IMR-90 (cell line): ENCODE measurements at places on chromosomes 3 and 15.

GRCh38 chr3:10815487-10815886, 541 bp upstream of the SLC6A11 start:
- no peak for DNase-seq

DNA sequence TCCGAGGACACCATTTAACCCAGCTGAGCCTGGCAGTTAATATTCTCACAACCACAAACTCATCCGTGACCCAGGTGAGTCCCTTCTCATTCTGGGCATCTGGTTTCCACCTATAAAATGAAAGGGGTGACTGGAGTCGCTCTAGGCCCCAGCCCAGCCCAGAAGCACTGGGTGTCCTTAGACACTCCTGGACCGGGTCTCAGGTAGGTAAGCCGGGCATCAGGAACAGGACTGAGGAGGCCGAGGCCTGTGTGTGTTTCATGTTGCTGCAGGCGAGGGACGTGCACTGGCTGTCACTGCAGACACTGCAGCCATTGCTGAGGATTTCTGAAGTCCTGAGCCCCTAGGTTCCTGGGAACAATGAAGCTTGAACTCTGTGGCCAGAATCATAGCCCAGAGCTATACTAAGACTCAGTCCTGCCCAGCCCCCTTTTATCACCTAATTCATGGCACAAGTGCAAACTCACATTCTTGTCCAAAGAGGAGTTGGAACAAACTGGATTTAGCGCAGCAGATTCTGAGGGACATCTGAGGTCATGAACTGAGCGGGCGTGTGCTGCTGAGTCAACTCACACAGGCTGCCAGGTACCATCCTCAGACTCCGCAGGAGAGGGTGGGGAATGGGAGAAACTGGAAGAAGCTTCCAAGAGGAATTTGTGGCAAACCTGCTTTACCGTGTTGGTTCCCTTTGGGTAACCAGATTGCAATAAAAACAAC, 184.9 kb downstream of the FAM43A start:
- peak; percentile 31 for DNase-seq

DNA sequence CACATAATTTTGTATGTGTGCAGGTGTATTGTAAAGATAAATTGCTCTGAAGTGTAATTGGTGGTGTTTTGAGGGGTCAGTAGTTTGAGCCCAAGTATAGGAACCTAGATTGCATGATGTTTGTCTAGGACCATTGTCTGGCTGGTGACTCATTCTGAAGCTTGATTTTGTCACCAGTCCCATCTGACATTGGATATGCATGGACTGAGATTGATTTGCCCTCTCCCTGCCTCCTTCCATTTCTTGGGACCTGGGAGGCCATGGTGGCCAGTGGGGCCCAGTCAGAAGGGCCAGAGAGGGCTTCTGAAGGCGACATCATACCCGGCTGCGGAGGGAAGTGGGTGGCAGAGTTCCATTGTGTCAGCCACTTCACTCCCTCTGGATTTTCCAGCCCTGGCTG, 62.3 kb downstream of the PDIA5 start:
- DNase-seq, result no peak

DNA sequence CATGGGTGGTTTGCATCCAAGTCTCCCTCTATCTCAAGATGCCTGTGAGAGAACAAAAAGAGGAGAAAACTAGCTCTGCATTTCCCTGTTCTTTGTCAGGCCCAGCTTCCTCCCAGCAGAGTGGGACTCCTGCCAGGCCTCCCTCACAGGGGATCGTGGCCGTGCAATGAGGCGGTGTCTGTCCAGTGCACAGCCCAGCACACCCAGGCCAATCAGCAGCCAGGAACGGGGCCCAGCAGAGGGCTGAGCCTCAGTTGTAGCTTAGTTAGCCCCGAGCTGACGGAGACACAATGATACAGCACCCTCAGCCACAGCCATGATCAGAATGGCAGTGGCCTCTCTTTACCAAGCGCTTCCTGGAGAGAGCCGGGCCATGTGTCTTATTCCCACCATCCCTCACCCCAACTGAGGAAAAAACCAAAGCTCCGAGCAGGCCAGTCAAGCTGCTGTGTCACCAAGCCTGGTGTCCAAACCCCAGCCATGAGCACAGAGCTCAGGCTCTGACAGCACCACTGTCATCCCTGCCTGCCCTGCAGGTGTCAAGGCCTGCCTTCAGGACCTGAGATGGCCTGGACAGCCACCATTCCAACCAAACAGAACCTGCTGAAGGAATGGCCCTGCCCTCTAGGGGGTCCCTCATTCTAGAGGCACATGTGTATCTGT, 71.1 kb downstream of the DNAJB8 start:
- peak; percentile 43 for DNase-seq

DNA sequence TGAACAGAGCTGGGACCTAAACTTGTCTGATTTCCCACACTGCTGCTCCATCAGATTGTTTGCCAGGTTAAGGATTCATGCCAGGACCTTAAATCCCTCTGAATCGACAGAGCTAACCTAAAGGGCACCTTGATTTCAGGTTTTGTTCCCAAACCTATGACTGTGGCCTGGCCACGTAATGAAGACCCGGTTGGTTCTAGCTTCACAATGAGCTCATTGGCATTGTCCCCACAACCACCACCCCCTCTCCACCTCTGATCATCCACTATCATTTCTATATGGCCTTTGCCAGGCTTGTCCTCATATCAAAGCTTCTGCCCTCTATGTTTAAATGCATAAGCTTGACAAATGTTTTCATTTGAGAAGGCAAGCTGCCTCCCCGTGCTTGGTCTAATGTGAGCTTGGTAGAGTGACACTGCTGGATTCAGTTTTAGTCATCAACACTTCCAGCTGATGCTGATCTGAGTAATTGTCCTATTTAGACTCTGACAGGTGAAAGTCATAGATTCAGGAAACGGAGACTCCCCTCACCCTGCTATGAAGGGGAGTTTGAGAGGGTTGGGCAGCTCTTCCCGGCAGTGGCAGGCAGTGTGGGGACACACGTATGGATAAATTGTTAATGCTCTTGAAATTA, 407.1 kb upstream of the CFAP20DC start:
- DNase-seq, result no peak

- DNase-seq, result no peak
Observed at GRCh38 chr3:11593318-11594034, 50.2 kb downstream of the VGLL4 start.

GRCh38 chr3:25084016-25084415, 344.0 kb upstream of the RARB start:
- no peak for DNase-seq

- no peak for DNase-seq
Observed at GRCh38 chr3:56055546-56055945, 412.7 kb downstream of the ERC2 start.

DNA sequence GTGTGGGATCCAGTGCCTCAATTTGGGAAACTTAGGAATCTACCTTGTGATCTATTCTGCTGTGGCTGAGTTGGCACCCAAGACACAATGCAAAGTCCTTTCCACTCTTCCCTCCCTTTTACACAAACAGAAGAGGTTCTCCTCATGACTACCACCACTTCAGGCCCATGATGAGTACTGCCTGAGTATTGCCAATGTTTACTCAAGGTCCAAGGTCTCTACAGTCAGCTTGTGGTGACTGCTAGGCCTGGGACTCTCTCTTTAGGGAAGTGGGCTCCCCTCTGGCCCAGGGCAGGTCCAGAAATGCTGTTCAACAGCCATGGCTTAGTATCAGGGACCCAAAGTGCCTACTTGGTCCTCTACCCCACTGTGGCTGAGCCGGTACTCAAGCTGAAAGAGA, 56.8 kb upstream of the PEX5L start:
- no peak for DNase-seq

DNA sequence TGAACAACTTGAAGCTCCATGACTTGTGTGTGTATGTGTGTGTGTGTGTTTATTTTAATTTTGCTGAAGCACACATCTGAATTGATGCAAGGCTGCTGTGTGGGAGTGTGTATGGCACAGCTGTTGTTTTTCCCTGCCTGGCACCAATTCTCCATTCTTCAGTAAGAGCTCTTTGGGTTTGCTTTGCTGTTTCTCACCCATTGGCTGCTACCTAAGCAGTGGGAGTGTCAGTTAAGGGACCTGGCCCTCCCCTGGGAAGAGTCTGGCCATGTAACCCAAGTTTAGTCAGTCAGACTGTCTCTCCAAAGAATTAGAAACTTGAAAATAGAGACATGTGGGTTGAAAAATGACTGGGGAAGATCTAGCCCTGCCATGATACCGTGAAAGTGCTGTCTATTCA, 126.2 kb upstream of the SYNPR start:
- no peak for DNase-seq

DNA sequence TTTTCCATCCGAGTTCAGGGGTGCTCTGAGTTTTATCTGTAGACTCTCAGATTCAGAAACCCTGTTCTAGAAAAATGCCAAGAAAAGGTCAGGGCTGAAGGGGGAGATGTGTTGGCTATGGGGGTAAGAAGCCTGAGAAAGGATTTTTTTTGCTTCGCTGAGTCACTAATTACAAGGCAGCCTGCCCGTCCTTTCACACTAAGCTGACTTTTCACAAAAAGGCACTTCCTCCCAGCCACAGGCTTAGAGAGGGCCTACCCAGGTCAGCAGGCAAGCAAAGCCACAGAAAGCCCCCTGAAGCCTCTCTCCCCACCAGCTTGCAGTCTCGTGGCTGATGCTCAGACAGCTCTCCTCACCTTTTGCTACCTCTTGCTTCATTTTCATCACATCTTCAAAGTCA, 192.6 kb upstream of the PRICKLE2 start:
- peak; percentile 52 for DNase-seq

DNA sequence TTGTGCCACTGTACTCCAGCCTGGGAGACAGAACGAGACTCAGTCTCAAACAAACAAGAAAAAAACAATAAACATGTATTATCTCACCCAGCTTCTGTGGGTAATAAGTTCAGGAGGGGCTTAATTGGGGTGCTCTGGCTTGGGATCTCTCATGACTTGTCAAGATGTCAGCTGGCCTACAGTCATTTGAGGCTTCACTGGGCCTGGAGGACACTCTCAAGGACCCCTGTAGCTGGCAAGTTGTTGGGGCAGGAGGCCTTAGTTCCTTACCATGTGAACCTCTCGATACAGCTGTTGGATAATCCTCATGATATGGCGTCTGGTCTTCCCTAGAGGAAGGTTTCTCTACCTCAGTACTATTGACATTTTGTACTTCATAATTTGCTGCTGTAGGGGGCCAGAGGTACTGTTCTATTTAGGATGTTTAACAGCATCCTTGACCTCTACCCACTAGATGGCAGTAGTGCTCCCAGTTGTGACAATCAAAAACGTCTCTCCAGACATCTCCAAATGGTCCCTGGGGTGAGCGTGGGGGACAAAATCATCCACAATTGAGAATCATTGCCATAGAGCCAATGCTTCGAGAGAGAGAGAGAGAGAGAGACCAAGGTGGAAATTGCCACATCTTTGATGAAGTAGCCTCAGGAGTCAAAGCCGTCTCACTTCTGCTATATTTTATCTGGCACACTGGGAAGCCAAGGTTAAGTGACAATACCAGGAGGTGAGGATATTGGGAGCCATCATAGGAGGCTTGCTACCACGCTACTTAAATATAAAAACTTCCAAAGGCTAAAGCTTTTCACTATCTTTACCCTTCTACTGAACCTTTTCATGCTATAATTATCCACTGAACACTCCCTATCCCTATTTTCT, 23.9 kb upstream of the SLTM start:
- DNase-seq, result peak; percentile 58

- DNase-seq, result no peak
Observed at GRCh38 chr3:4043867-4044575, 244.8 kb downstream of the LRRN1 start.

- DNase-seq, result peak; percentile 18
Observed at GRCh38 chr15:77702211-77702957, 69.7 kb upstream of the LINGO1 start.

DNA sequence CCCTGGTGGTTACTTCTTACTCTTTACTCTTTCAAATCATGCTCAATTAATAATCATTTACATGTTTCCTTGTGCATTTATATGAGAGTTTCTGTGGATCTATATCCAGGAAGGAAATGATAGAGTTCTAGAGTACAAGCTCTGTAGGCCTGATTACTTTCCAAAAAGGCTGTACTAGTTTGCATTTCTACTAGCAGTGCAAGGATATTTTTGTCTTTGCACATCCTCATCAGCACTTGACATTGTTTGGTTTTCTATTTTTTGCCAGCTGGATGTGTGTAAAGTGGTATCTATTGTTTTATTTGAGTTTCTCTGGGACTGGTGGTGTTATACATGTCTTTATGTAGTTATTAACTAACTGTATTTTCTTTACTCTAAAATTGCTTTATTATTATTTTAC, 19.6 kb upstream of the SLC7A14 start:
- no peak for DNase-seq

DNA sequence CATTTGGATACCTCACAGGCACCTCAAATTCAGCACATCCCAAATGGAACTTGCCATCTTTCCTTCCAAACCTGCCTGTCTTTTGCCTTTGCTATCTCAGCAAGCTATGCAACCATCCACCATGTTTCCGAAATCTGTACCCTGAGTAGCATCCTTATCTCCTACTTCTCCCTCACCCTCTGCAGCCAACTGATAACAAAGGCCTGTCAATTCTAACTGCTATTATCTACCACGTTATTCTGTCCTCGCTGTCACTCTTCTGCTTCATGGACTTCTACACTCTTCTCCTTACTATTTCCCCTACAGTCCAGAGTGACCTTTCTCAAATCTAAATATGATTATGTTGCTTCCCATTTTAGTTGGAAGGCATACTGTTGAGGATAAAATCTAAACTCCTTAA, 25.5 kb upstream of the TAFA4 start:
- DNase-seq, result no peak

DNA sequence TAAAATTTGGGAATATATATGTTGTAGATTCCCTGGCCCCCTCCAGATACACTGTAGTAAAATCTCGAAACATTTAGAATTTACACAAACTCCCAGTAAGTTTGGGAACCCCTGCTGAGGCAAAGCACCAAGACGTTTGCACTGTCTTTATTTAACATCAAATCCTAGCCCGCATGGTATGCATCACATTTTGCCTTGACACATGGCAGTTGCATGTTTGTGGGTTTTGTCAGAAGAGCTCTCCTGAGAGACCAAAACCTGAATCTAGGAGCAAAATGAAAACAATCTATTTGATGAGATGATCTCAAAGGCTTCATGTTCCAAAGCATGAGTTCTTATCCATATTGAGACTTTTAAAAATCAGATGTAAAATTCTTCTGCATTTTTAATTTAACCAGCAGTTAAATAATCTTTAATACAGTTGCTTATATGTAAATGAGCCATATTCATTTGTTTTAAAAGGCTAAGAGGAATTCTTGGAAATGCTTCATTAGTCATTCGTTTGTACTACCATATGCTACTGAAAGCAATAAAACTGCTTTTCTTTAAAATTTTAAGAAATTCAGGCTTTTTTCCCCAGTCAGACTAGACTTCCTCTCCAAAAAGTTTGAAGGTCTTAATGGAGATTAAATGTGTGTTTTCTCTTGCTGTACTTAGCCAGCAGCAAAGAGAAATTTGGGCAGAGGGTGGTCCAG, 105.2 kb upstream of the BOC start:
- peak; percentile 38 for DNase-seq

- DNase-seq, result no peak
Observed at GRCh38 chr3:52433996-52434479, 10.9 kb downstream of the SEMA3G start.

DNA sequence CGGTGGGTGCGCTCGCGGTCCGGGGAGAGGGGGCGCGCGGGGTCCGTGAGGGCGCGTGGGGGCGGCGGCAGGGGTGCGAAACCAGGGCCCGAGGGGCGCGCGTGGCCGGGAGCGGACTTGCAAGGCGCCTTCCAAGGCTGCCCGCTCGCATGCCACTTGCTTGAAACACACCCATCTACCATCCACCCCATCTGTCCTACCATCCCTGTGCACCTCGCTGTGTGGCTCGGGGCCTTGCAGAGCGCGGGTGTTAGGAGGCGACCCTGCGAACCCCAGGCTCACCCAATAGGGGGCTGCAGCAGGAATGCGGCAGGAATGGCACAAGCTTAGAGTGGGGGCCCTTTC, 240 bp downstream of the CFAP100 start:
- no peak for DNase-seq

GRCh38 chr15:25372298-25372697, 66.5 kb downstream of the UBE3A start:
- DNase-seq, result peak; percentile 76
